ENCODE measurements at places on chromosomes 3 and 15.

- DNase-seq, result no peak
These were observed 255.6 kb upstream of the SATB1 start for GRCh38 chr3:18680758-18681157.

DNA sequence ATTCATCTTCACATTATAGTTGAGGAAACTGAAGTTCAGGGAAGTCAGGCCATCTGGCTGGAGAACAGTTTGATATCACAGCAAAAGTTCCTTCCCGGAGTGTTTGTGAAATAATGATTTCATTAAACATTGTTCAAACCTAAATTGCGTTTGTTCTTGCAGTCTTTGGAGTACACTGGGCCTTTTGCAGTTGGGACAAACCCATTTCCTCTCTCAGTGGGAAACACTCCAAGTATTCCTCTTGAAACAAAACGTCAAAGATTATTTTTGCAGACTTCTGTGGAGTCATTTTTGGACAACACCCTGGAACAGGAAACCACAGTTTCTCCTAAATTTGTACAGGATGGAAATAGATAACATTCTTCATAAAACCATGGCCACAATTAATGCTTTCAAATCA, 287.5 kb downstream of the PTPRG start:
- peak; percentile 27 for DNase-seq

GRCh38 chr3:89419647-89420241, 312.3 kb downstream of the EPHA3 start:
- DNase-seq, result no peak

- DNase-seq, result no peak
These were observed 241.6 kb upstream of the AZI2 start for GRCh38 chr3:28590216-28590615.

DNA sequence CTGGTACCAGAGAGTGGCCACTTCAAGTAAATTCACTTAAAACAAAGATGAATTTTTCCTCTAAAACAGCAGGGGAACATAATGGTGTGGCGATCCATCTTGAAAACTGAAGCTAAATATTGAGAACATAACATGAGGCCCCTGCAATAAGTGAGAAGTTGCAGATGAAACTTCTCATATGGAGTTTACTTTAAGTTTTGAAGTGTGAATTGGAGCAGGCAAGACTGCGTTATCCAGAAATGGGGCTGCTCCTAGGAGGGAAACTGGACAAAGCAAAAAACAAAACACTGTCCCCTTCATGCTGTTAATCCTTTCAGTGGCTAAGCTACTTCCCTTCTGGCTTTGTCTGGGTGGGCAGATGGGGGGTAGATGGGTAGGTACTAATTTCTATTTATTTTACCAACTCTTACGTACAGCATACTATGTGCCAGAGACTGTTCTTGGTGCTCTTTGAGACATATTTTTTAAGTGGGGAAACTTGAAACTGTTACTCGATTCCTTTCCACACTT, 172.8 kb downstream of the TAFA4 start:
- no peak for DNase-seq

DNA sequence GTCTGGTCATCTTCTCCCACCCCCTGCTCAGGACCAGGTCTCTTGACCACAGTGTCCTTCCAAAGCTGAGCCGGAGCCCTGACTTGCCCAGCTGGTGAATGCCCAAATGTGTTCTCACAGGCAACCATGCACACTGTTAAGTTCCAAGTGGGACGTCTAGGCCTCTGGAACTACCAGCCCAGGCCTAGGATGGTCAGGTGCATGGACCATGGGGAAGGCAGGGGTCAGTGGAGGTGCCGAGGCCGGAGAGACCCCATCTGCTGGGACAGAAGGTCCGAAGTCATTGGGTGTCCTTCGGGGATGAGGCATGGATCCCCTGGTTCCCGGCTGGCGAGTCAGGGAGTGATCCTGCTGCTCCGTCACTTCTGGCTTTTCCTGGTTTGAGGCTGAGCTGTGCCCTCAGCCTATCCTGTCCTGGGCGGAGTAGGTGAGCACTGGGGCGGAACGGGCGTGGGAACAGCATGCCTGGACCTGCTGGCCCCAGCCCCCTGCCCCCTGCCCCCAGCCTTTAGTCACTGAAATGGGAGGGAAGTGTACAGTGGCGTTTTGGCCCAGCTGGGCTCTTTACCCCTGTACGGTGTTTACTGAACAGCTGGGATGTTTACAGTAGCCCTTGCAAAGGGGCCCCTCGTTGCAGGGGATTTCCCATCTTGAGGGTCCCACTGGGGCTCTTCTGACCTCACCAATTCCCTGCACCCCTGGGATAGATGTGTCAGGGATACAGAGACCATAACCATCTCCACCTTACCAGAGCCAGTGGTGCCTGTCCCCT, 12.1 kb downstream of the SEMA3F start:
- no peak for DNase-seq

DNA sequence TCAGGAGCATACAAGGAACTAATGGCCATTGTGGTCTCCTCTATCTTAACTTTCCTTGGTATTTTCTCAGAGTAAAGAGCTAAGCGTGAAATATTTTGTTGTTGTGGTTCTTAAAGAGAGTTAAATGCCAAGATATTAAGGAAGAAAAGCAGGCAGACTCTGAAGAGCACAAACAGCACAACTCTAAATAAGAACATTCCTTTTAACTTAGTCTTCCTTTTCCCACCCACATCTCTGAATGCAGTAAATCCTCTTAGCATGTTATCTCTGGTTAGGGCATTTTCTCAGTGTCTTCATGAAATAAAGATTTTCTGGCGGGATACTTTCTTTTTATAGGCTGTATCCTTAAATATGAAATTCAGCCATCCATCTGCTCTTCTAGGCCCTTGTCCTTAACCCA, 1.5 kb downstream of the GPR87 start:
- DNase-seq, result no peak

DNA sequence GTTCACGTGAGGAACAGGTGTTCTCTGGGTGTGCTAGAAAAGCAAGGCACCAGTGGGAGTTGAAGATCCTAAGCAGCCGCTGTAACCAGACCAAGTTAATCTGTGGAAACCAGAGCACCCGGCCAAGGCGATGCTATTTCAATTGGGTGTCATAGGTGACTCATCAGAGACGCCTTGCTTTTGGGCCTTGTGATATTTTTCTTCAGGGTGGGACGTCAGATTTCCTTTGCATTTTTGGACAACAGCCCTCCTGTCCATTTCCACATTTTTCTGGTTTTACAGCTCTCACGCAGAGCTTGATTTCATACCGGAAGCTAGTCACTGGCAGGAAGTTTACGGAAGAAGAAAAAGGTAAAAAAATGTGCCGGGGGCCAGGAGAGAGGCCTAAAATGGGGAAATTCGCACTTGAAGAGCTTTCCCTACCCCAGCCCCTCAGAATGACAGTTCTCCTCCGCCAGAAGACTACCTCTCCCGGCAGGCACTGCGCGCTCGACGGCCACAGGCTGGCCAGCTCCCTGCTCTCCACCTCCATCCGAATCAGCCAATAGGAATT, 471 bp upstream of the KBTBD8 start:
- no peak for DNase-seq

DNA sequence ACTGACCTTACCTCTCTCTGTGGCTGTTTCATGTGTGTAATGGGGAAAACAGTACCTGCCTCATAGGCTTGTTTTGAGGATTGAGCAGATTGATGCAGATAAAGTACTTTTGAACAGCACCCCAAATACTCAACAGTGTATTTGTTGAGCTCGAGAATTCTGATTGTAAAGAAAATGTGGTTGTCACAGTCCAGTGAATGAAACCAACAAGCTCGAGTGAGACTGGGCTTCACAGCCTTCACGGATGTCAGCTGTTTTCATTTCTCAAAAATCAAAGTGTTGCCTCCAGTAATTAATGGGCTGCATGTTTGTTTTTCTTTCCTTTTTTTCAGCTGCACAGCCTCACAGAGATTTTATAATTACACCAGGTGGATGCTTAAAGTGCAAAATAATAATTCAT, 43.7 kb downstream of the PARP15 start:
- DNase-seq, result no peak

DNA sequence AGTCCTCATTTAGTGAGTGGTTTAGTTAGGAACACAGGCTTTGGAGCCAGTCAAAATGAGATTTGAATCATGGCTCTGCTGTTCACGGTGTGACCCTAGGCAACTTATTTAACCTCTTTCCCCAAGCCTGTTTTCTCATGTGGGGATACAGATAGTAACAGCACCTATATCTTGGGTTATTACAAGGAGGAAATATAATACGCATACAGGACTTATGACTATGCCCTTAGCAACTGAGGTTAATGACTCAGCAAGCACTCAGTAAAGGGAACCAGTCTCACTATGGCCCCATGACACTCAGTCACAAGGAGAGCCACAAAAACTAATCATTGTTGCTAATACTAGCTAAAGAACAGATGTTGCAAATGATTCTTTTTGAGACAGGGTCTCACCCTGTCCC, 45.9 kb downstream of the SUMF1 start:
- peak; percentile 48 for DNase-seq

DNA sequence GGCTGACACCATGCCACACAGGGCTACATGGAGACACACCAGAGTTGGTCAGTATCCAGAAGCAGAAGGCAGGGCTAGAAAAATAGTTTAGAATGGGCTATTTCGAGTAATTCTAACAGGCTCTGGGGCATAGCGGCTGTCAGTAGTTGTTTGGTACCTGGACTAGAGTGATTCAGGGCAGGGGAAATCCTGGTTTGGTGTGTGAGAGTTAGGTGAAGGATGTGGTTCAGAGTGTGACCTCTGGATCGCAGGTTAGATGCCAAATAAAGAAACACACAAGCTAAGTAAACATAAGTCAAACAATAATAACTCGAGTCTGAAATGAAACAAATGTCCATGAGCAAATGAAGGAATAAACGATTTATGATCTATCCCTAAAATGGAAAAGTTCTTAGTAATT, 31.5 kb downstream of the CNTN3 start:
- DNase-seq, result no peak

DNA sequence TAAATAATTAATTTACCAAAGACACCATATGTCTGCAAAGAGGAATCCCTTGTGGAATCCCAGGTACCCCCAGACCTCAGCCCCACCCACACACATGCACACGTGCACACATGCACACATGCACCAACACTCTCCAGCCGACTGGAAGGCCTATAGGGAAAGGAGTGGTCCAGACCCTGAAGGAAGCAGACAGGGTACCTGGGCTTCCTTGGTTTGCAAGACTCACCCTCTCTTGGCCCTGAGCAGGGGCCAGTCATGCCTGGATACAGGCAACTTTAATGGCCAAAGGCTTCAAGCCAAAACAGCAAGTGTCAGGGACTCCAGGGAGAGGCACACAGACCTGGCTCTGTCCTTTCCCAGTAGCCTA, 8.9 kb upstream of the HAPLN3 start:
- no peak for DNase-seq
